ENCODE measurements at places on chromosomes 5 and 9.

DNA sequence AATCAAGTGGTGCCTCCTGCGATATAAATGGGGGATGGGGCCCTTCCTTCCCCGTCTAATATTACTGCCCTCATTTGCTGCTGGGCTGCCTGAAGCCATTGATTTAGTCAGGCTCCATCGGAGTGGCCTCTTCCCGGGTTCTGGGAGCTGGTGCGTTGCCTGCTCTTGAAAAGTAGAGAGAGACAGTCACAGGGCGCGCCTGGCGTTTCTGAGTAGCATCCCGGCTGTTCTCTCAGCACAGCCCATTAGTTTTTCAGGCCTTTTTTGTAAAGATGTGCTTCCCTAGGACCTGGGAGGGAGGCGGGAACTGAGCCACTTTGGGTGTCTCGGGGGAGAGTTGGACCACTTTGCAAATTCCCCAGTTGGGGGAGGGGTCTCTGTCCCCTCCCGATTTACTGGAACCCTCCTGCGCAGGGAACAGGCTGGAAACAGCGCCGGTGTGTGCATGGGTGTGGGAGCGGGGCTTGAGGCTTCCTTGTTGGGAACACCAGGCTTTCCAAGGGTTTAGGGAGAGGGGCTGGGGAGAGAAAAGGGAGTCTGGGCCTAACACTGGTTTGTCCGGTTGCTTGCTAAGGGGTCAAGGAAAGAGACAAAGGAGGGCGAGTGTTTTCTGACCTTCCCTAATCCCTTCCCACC, 4.7 kb downstream of the PRDM6 start:
- DNase-seq = no peak

DNA sequence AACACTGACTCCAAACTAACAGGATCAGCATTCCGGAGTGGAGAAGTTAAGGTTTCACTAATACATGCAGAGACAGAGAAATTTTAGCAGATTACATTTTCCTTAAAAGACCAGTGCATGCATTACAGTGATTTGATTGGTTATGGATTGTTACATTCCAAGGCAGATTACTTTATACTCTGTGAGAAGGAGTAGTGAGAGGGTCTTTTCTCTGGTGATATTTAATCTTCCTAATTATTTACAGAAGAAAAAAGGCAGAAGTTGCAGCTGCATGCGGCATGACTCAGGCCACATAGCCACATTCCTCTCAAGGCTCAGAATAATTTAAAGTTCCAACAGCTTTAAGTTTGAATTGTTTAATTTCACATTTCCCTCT, 53.0 kb upstream of the PDZD2 start:
- DNase-seq = no peak

DNA sequence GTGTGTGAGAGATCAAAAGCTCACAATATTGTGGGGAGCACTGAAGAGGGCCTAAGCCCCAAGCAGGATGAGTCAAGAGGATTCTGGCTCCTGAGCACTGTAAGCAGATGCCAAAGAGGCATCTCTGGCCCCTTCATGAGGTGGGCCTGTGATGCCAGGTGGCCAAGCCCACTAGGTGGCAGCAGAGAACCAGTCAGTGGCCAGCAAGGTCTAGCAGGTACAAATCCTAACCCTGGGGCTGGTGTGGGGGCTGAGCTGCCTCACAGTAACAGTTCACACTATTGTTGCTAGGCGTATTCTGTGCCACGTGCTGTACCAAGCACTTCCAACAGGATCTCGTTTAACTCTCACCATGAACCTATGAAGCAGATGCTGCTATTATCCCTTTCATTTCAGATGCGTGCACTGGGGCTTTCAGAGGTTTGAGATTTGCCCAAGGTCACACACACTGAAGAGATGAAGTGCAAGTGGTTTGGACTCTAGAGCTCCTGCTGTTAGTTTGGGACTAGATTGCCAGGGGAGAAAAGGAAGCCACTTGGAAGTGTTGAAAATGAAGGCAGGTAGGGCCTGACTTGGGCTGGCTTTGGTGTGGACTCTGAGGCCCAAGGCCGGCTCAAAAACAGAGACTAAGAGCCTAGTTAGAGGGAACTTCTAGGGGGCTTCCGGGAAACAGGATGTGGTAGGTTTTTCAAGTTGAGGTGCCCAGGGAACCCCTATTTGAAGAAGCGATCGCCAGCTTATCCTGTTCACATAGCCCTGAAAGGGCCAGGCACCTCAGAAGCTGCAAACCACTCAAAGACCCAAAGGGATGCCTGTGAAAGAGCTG, 4.4 kb upstream of the MLANA start:
- peak; percentile 73 for DNase-seq

GRCh38 chr5:130316971-130317680, 412.9 kb downstream of the CHSY3 start:
- DNase-seq = no peak

DNA sequence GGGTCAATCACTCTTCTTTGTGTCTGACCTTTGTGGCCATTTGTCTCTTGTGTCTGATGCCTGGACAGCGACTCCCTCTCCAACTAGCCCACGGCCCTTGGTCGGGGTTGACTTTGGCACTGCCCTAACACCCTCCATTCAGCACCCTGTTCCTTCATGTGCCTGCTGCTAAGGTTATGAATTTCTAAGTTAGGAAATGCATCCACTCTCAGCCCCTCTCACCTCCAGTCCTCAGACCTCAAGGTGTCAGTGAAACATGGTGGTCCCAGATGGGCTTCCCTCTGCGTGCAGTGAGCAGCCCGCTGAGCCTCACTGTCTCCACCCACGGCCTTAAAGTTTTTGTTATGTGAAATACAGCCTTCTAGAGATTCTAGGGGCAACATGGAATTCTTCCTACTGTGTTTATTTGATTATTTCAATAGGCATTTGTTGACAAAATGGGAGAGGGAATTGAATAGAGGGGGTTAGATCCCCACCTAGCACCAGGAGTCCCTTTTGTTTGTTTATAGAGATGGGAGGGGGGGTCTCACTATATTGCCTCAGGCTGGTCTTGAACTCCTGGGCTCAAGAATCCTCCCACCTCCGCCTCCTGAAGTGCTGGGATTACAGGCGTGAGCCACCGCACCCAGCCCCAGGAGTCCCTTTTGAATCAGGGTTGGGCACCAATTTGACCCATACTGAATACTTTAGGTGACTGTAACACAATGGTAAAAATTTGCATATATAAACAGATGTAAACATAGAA, 1.6 kb upstream of the GLIPR2 start:
- no peak for DNase-seq

GRCh38 chr9:109629615-109630014, 131.5 kb upstream of the PTPN3 start:
- DNase-seq = no peak

- DNase-seq = no peak
Measured at GRCh38 chr5:121668635-121669034, 183.0 kb upstream of the FTMT start.

DNA sequence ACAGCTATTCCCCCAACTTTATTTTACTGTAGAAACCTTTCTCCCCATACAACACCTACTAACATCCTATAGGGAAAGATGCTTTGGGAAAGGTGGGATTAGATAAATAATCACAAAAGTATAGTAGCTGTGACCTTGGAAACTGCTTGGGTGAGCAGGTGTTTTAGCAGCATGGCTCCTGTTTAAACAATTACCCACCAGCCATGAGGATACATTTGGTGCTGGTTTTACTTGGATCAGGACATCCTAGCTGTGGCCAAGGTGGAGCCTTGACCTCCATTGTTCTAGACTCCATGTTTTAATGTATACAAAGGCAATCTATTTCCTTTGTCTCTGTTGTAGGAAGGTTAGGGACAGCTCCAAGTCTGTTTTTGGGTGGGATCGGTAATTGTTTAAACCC, 56.8 kb upstream of the ALDH1B1 start:
- no peak for DNase-seq

- DNase-seq = no peak
Measured at GRCh38 chr9:104970271-104970987, 42.5 kb upstream of the ABCA1 start.

DNA sequence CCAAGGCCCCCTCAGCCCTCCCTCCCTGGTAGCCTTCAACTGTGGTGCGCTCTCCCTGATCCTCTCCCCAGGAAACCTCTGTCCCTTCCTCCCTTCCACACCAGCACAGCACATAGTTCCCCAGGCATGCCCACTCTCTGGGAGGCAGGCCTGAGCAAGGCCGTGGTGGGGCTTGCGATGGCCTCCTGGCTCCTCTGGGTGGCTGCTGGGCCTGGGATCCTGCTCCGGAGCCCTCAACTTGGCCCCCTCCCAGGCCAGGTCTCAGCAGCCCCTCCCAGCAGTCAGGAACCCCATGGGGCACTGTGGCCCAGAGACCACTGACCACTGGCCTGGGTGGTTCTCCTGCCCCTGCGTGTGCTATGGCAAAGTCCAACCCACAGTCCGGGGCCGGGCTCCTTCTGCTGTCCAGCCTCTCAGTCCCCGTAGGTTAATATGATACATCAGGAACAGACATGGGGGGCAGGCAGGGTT, 125.8 kb downstream of the ZNF354C start:
- no peak for DNase-seq

GRCh38 chr9:92408747-92409478, 4.5 kb upstream of the OGN start:
- no peak for DNase-seq

GRCh38 chr5:60293518-60293917, 400.0 kb upstream of the PDE4D start:
- no peak for DNase-seq

GRCh38 chr9:120394058-120394669, 185.8 kb downstream of the CDK5RAP2 start:
- no peak for DNase-seq

DNA sequence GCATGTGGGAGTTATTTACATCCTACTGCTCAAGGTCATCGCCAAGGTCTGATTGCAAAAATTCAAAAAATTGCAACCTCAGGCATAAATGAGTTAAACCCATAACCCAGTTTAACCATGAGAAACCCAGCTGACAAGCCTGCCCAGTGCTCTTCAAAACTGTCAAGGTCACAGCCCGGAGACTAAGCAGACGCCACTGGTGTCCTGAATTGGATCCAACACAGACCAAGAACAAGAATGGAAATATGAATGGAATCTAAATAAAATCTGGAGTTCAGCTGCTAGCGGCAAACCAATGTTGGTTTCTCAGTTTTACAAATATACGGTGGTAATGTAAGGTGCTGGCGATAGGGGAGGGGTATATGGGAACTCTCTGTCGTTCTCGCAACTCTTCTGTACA, 201.5 kb upstream of the MVB12B start:
- DNase-seq = no peak

DNA sequence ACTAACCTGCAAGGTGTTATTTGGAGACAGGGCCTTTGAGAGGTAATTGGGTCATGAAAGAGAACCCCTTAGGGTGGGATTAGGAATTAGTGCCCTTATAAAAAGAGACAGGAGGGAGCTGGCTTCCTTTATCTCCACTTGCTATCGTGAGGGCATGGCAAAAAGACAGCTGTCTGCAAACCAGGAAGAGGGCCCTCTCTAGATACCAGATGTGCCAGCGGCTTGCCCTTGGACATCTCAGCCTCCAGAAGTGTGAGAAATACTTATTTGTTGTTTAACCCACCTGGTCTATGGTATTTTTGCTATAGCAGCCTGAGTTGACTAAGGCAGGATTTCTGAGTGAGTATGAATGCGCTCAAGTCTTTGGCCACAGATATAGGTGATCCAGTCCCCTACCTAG, 978 bp upstream of the RGS14 start:
- DNase-seq = no peak

DNA sequence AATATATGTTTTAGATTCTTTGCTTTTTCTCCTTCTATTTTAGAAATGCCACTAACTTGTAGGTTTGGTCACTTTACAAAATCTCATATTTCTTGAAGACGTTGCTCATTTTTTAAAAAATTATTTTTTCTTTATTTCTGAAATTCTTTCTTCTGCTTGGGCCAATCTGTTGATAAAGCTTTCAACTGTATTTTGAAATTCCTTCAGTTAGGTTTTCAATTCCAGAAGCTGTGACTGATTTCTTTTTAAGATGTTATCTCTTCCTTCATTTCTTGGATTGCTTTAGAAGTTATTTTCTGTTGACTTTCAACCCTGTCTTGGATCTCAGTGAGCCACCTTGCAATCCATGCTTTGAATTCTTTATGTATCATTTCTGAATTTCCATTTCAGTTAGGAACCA, 64.2 kb downstream of the SLC25A46 start:
- DNase-seq = no peak

- no peak for DNase-seq
Measured at GRCh38 chr9:110036286-110036685, 171.7 kb downstream of the C9orf152 start.

DNA sequence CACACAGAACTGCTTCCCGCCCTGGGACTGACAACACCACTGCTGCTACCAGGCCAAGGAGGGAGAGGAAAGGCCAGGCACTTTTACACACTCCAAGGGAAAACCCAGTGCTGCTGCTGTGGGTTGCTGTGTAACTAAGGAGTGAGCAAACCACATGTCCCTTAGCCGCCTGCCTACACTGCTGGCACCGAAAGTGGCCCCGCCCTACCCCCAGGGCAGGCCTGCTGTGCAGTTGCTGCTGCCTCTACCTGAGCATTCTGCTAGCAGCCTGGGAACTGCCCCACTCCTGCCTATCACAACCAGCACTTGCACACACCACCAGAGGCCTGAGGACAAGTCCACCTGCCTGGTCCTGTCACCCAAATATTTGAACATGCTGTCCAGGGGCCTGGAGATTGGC, 740.9 kb downstream of the DTWD2 start:
- DNase-seq = no peak

- DNase-seq = no peak
Measured at GRCh38 chr9:14250794-14251153, 63.2 kb downstream of the NFIB start.

GRCh38 chr5:116935561-116936162, 361.0 kb upstream of the SEMA6A start:
- DNase-seq = no peak

DNA sequence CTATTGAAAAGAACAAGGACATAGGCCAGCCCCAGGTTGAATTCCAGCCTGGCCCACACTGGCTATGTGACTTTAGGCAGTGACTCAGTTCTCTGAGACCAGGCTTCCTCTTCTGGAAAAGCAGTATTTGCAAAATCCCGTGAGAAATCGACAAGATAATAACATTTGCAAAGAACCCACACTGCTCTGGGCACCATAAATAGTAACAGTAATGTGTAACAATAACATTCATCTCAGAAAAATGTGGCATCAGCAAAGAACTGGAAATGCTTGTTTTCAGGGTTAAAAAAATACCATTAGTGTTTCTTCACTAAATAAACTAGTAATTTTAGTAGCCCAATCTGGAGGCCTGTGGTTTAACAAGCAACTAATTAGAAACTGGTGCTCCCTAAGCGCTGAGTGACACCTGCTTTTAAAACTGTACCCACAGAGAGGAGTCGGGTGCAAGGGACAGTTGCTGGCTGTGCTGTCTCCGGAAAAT, 148.4 kb downstream of the TTLL11 start:
- no peak for DNase-seq

DNA sequence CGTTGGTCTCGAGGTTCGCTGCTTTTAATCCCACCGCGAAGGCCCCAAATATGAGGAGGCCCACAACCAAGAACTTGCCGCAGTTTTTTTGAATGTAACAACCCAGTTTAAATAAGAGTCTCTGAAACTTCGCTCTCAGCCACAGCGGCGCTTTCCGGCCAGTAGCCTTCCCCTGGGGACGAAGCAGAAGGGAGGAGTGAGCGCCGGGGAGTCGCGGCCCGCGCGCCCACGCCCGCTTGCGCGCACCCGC, 10.4 kb downstream of the PTCH1 start:
- no peak for DNase-seq

GRCh38 chr5:160342413-160342941, 27.9 kb downstream of the C1QTNF2 start:
- DNase-seq = no peak

Data from CD8-positive, alpha-beta memory T cell (primary cell).